Stimulated activated CD8-positive, alpha-beta memory T cell treated with anti-CD3 and anti-CD28 coated beads, Interleukin-15, amount 100 ng/mL, for 1 hour (primary cell): ENCODE measurements at places on chromosomes 4 and X.

- no peak for DNase-seq
These were observed 7.2 kb upstream of the IL13RA1 start for GRCh38 chrX:118720058-118720707.

DNA sequence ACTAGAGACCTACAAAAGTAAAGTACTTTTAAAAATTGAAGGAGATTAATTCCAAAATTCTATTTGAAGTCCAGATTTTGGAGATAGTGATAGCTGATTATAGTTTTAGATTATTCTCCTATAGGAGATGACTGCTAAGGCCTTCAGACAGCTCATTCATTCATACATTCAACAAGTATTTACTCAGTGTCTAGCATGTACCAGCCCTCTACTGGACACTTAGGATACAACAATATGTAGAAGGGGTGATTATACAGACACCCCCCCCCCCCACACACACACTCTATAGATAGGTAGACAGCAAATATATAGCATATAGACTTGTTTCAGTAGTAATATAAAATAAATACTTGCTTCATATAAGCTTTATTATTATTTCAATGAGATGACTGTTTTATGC, 60.4 kb upstream of the TAF9B start:
- no peak for DNase-seq

GRCh38 chr4:22268350-22269025, 247.4 kb downstream of the ADGRA3 start:
- DNase-seq: no peak

DNA sequence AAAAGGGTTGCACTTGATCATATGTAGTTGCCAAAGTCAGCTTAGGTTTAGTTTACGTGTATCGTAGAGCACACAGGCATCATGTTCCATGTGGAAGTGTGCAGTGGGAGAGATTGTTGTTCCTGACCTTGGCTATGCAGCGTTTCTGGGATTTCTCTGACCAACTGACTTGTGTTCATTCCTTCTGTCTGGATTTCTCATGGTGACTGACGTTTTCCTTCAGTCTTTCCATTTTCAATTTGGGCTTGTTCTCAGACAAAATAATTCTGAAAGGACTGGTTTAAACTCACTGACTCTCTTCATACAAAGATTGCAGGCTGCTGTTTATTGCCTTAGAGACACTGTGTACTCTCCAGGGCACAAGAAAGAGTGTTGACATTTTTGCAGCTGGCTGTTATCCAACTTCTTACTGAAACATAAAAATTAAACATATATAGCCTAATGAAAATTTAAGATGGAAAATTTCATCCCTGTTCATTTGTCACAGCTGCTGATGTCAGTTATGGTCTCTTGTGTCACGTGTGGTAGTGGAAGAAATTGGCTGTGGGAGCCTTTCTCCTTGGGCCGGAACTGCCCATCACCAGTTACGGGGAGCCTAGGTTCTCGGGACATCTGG, 95.4 kb downstream of the TNIP2 start:
- no peak for DNase-seq

- DNase-seq: no peak
These were observed 243.3 kb downstream of the LDB2 start for GRCh38 chr4:16655111-16655510.

GRCh38 chrX:68936608-68937007, 107.8 kb downstream of the EFNB1 start:
- no peak for DNase-seq

- no peak for DNase-seq
These were observed 74.9 kb downstream of the NSG1 start for GRCh38 chr4:4461850-4462249.
